Activated T-helper 17 cell treated with anti-CD3 and anti-CD28 coated beads, Interleukin-2, amount 50 U/mL, for 72 hours (primary cell): ENCODE measurements at places on chromosomes 5 and 9.
A peak's percentile ranks its signal among the peaks of the same experiment; 100 is the strongest.

GRCh38 chr5:86108825-86109224, 508.9 kb upstream of the COX7C start:
- H3K27ac ChIP-seq = no peak overlapping the region
- no peaks in the 10 kb centered on the region for H3K36me3 ChIP-seq
- no peak for ATAC-seq
- H3K4me1 ChIP-seq = no peaks in the 10 kb centered on the region
- no peak overlapping the region for H3K4me3 ChIP-seq

DNA sequence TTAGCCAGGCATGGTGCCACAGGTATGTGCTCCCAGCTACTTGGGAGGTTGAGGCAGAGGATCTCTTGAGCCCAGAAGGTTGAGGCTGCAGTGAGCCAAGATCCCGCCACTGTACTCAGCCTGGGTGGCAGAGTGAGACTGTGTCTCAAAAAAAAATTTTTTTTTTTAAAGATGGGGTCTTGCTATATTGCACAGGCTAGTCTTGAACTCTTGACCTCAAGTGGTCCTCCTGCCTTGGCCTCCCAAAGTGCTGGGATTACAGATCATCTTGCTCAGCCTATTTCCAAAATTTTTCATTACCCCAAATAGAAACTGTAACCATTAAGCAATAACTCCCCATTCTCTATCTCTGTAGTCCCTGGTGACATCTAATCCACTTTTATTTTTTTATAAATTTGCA, 4.4 kb upstream of the TBC1D13 start:
- H3K36me3 ChIP-seq = no peaks in the 10 kb centered on the region
- no peak overlapping the region for H3K27ac ChIP-seq
- H3K27me3 ChIP-seq = no peaks in the 10 kb centered on the region
- H3K4me3 ChIP-seq = no peak overlapping the region

DNA sequence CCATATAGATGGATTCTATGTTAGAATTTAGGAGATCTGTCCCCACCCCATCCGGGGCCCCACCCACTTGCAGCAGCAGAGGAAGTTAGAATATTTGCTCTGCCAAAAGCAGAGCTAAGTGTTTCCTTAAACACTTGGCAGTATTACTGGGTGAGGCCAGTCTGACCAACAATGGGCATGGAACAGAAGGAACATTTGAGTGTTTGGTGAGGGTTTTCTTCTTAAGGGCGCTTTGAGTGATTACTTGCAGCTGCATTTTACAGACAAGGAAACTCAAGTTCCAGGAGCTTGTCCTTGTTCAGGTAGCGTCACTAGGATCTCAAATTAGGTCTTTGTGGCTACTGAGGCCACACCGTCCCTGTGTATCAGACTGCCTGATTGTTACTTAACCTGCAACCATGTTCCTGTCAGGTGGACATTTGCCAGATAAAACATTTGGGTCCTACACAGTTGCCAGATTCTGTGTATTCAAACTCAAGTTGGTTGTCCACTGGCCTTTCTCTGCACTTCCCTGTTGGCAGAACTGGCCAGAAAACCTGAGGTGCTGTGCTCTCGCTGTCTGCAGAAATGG, 59.3 kb downstream of the SLC46A2 start:
- ATAC-seq = no peak
- no peaks in the 10 kb centered on the region for H3K4me1 ChIP-seq
- peaks cover 10% of the 10 kb centered on the region for H3K36me3 ChIP-seq
- H3K4me3 ChIP-seq = no peak overlapping the region

DNA sequence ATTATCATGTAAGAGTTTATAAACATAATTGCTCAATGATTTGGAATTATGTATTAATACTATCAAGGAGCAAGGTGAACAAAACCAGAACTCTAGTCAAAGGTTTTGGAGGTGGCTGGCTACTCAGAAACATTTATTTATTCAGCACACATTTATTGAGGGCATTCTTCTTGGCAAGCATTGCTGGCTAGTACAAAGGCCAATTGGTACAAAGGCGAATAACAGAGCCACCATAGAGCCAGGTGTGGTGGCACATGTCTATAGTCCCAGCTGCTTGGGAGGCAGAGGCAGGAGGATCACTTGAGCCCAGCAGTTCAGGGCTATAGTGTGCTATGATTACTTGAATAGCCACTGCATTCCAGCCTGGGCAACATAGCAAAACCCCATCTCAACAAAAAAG, 242.1 kb downstream of the CWC27 start:
- no peaks in the 10 kb centered on the region for H3K4me1 ChIP-seq
- H3K4me3 ChIP-seq = no peak overlapping the region
- no peaks in the 10 kb centered on the region for H3K27me3 ChIP-seq

DNA sequence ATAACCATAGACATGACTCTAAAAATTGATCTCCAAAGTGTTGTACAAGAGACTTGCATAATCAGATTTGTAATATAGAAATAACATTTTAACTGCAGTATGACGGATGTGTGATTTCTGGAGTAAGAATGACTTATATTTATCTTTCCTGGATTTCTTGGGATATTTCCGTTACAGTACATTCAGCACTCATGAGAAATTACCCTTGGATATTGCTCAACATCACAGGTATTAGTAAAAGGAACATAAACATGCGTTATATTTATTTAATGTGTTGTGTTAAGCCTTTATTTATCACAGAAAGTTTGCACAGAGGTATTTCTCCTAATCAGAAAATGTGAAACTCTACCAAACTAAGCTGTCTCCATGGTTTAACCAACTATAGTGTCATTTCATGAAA, 1823.9 kb upstream of the C9orf72 start:
- H3K27ac ChIP-seq = no peak overlapping the region
- no peaks in the 10 kb centered on the region for H3K4me1 ChIP-seq
- no peaks in the 10 kb centered on the region for H3K27me3 ChIP-seq
- H3K4me3 ChIP-seq = no peak overlapping the region
- no peaks in the 10 kb centered on the region for H3K36me3 ChIP-seq

DNA sequence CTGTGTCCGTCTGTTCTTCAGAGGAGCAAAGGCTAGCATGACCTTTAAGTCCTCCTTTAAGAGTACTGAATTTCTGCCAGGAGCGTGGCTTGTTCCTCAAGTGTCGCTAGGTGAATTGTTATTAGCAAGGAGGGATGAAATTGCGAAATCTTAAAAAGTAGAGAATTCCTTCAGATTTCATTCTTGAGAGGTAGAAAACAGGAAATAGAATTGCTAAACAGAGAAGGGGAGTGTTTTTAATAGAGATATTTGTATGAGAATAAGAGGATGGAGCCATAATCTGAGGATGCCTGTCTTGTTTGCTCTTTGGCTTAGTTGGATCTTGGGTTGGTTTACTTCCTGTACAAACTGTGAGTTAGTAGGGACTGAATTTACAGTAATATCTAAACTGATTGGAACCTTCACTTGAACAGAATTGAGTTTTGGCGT, 39.2 kb downstream of the EXOSC2 start:
- no peak overlapping the region for H3K4me3 ChIP-seq
- H3K27me3 ChIP-seq = no peaks in the 10 kb centered on the region
- no peak for ATAC-seq
- peaks cover 14% of the 10 kb centered on the region for H3K4me1 ChIP-seq
- H3K27ac ChIP-seq = peak overlapping the region; percentile 26

DNA sequence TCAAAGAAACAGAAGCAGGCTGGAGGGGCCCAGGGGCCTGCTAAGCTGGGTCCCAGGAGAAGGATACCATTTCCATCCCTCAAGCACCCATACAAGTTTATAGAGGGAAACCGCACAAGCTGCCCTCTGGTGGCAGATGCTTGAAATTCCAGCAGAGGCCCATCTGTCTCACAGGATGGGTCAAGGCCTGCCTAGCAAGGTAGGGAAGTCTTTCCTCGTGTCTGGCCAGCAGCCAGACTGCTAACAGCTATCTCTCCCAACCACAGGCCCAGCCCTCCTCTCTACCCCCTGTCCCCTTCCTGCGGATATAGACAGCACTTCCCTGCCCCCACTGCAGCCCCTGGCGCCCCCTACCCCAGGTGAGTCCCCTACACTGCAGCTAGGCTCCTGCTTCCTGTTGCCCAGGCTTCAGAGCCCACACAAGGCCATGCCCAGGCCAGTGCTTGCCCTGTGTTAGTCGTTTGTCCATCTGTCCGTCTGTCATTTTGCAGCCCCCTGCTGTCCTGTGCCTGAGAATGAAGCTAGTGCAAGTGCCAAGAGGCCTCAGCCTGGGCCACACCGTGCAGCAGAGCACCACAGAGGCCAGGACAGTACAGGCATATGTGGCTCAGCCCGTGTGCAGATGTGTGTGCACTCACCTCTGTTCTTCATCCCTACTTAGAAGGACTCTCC, 26.2 kb downstream of the TCF7 start:
- peaks cover 3% of the 10 kb centered on the region for H3K27me3 ChIP-seq
- H3K27ac ChIP-seq = no peak overlapping the region
- peaks cover 94% of the 10 kb centered on the region for H3K36me3 ChIP-seq
- no peak overlapping the region for H3K4me3 ChIP-seq

- H3K4me3 ChIP-seq = no peak overlapping the region
- peaks cover 43% of the 10 kb centered on the region for H3K27me3 ChIP-seq
- H3K36me3 ChIP-seq = no peaks in the 10 kb centered on the region
Measured at GRCh38 chr5:122076050-122076461, 2.0 kb downstream of the LOX start.

- peak; percentile 54 for ATAC-seq
- H3K36me3 ChIP-seq = peaks cover 19% of the 10 kb centered on the region
- peak overlapping the region; percentile 95 for H3K27ac ChIP-seq
- H3K4me3 ChIP-seq = peak overlapping the region; percentile 90
Measured at GRCh38 chr5:143405063-143405848, 1.8 kb upstream of the NR3C1 start.

DNA sequence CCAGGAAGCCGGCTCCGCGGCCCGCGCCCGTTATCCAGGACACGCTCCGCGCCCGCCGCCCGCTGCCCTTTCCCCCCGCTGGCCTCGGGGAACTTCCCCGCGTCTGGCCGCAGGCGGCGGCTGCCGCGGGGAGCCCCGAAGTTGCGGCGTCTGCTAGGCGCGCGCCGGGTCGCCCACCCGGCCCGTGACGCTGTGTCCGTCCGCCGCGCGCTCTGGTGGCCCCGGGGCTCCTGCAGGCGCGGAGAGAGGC, 621 bp upstream of the GCNT4 start:
- H3K4me1 ChIP-seq = peaks cover 33% of the 10 kb centered on the region
- ATAC-seq = no peak
- H3K36me3 ChIP-seq = peaks cover 7% of the 10 kb centered on the region
- no peaks in the 10 kb centered on the region for H3K27me3 ChIP-seq

GRCh38 chr5:178396796-178397720, 164.5 kb upstream of the PHYKPL start:
- H3K27ac ChIP-seq = no peak overlapping the region
- no peaks in the 10 kb centered on the region for H3K36me3 ChIP-seq
- H3K27me3 ChIP-seq = peaks cover 12% of the 10 kb centered on the region
- H3K4me3 ChIP-seq = no peak overlapping the region
- no peaks in the 10 kb centered on the region for H3K4me1 ChIP-seq

- H3K27ac ChIP-seq = no peak overlapping the region
- peaks cover 10% of the 10 kb centered on the region for H3K27me3 ChIP-seq
Measured at GRCh38 chr9:90469435-90469834, 173.2 kb downstream of the DIRAS2 start.

GRCh38 chr5:10521466-10522223, 42.2 kb upstream of the ANKRD33B start:
- no peaks in the 10 kb centered on the region for H3K36me3 ChIP-seq
- H3K4me3 ChIP-seq = no peak overlapping the region
- no peak overlapping the region for H3K27ac ChIP-seq
- H3K4me1 ChIP-seq = no peaks in the 10 kb centered on the region
- ATAC-seq = no peak
- H3K27me3 ChIP-seq = peaks cover 3% of the 10 kb centered on the region

- H3K36me3 ChIP-seq = peaks cover 100% of the 10 kb centered on the region
- H3K27ac ChIP-seq = no peak overlapping the region
- ATAC-seq = no peak
- peaks cover 80% of the 10 kb centered on the region for H3K4me1 ChIP-seq
- peak overlapping the region; percentile 26 for H3K4me3 ChIP-seq
Measured at GRCh38 chr5:175485631-175486030, 7.3 kb downstream of the SFXN1 start.

DNA sequence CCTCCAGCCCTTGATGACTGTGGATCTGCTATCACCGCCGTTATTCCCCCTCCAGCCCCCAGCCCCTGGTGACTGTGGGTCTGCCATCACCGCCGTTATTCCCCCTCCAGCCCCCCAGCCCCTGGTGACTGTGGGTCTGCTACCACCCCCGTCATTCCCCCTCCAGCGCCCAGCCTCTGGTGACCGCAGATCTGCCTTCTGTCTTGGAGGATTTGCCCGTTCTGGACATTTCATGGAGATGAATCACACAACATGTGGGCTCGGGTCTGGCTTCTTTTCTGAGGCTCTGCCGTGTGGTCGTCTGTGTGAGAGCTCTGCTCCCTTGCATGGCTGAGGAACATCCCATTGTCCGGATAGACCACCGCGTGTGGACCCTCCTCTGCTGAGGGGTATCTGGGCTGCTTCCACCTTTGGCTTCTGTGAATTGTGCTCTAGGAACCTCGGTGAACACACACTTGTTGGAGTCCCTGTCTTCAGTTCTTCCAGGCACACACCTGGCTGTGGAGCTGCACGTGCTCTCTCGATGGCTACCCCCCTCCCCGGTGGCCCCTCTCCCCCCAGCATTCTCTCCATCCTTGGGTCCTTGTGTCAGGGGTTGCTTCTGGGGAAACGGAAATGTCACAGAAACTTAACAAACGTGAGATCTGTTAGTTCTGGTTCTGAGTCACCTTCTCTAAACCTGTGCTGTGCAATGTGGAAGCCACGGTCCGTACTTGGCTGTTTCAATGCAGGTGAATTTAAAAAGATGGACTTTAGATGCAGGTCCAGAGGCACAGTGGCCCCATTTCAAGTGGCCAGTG, 105.3 kb upstream of the COL5A1 start:
- no peaks in the 10 kb centered on the region for H3K36me3 ChIP-seq
- no peak for ATAC-seq
- H3K27ac ChIP-seq = no peak overlapping the region
- no peaks in the 10 kb centered on the region for H3K4me1 ChIP-seq
- H3K4me3 ChIP-seq = no peak overlapping the region

DNA sequence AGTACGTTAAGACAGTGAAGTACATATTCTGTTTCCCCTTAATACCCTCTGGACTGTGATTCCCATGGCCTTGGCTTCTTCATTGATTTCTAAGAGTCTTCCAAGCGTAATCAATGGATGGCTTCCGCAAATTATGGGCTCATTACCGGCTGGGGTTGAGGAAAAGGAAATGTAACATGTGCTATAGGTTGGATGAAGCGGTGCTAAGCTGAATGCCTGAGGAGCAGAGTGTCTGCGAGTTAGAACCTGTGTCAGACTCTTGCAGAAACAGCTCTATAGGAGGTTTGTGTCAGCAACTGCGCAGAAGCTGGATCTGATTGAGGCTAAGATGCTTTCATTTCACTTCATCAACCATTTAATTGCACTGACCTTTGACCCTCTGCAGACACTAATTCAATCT, 114.3 kb upstream of the CDH18 start:
- no peaks in the 10 kb centered on the region for H3K36me3 ChIP-seq
- no peak for ATAC-seq
- H3K4me1 ChIP-seq = no peaks in the 10 kb centered on the region
- H3K27ac ChIP-seq = no peak overlapping the region

- H3K27ac ChIP-seq = no peak overlapping the region
- no peaks in the 10 kb centered on the region for H3K36me3 ChIP-seq
- H3K4me1 ChIP-seq = no peaks in the 10 kb centered on the region
- no peak overlapping the region for H3K4me3 ChIP-seq
- peaks cover 11% of the 10 kb centered on the region for H3K27me3 ChIP-seq
Measured at GRCh38 chr5:68484307-68485068, 268.9 kb downstream of the PIK3R1 start.

GRCh38 chr9:2536511-2536910, 85.1 kb upstream of the VLDLR start:
- H3K4me3 ChIP-seq = no peak overlapping the region
- no peak overlapping the region for H3K27ac ChIP-seq
- H3K4me1 ChIP-seq = no peaks in the 10 kb centered on the region
- ATAC-seq = no peak
